OCI-LY7 (cell line): ENCODE measurements at places on chromosomes 3 and 15.

DNA sequence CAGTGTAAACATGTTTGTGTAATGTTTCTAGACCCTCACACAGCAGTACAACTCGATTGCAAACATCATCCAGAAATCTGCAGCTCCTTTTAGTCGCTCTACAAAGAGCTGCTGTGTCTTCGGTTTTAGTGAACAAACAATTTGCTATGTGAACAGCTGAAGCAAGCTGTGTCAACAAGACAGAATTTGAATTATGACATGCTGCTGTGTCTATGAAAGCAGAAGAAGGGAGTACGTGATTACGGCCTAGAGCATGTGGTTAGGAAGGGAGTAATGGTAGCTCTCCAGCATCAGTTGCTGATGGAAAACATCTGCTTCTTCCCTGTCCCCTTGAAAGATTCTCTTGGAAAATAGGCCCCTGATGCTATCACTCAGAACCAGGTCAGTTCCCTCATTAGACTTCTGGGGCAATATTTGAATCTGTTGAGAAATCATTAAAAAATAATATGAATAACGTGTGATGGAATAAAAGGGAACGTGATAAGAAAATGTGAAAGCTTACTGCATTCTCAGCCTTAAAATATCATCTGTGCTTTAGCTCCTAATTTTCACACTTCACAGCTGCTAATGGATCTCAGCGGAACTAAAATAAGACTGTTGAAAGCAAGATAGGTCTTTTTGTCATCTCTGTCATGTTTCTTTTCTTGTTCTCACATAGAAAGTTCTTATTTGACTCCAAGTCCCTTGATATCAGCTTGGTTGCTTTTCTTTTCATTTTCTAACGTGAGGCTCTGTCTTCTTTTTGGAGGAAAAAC is 891.5 kb downstream of the ROBO2 start:
- no peak for DNase-seq

DNA sequence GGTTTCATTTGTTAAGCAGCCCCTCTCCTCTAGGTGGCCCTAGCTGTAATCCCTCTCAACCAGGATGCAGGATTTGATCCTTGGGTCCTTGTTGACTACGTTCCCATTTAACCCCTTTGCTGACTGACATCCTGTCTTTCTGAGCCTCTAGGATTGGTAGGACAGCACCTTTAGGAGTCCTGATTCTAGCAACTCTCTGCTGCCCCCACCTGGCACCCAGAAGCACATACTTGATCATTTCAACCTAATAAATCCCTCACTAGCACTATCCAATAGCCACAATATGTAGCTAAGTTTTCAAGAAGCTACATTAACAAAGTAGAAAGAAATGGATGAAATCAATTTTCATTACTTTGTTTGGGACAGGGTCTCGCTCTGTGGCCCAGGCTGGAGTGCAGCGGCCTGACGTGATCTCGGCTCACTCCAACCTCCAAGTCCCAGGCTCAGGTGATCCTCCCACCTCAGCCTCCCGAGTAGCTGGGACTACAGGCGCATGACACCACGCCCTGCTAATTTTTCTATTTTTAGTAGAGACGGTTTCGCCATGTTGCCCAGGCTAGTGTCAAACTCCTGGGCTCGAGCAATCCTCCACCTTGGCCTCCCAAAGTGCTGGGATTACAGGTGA is 28.3 kb downstream of the RSL24D1 start:
- DNase-seq: peak; percentile 64

DNA sequence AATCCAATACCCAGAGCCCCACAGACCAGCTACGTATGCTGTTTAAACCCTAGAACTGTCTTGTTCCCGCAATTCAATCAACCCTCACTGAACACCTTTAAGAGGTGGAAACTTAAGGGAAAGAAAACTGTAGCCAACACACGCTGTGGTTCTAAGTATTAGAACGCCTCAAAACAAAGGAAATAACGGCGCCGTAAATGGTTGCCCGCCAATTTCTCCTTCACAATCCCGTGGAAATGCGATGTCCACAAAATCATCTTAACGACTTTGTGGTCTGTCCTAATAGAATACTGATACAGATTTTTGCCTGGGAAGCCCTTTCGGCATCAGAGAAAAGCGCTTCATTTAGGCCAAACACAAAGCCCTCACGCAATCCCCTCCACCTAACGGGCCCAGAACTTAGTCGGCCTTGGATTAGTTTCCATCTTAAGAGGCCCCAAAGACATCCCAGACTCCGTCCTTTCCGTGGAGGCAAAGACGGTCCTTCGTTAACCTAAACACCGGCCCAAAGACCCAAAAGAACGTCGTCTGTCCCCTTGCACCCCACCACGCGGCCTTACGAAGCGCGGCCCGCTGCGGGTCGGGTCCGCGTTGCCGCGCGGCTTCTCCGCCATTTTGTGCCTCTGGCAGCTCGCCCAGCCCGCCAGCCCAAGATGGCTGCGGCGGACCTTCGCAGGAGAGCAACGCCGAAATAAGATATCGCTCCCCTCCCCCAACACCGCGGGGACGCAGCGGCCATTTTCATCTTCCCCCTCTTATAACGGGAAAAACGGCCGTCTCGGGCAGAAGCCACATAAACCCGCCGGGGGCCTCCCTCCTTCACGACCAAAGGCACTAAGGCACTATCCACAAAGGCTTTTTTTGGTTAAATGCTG is 763 bp downstream of the TRA2B start:
- DNase-seq: peak; percentile 92

- no peak for DNase-seq
Observed at GRCh38 chr3:23406601-23407000, 203.5 kb downstream of the UBE2E2 start.

DNA sequence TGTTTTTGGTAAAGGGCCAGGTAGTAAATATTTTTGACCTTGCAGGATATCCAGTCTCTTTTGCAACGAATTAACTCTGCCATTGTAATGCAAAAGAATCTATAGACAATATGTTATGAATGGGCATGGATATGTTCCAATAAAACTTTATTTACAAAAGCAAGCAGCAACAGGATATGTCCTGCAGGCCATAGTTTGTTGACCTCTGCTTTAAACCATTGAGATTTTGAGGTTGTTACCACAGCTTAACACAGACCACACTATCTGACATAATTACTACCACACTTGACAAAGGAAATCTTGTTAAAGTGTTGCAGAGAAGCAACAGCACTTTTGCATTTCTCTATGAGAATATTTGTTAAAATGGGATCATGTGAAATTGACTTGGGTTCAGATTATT is 349.3 kb downstream of the ERC2 start:
- DNase-seq: no peak

DNA sequence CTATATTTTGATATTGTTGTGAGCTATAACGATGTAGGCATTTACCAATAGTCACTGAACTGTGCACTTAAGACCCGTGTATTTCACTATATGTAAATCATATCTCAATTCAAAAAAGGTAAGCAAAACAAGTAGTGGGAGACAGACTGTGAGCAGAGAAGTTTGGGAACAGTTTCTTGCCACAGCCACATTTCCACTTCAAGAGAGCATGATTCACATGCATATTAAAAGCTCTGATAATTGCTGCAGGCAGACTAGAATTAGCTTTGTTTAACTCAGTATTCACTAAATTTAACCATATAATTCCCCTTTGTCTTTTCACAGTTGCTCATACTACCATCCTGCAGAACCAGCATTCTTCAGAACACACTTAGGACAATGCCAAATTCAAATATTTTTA is 168.4 kb upstream of the ZNF385D start:
- no peak for DNase-seq

GRCh38 chr15:39558421-39558820 is 22.5 kb upstream of the THBS1 start:
- DNase-seq: no peak

GRCh38 chr15:73704869-73705645 is 20.9 kb downstream of the CD276 start:
- peak; percentile 67 for DNase-seq

- no peak for DNase-seq
Observed at GRCh38 chr15:85810075-85810474, 15.3 kb upstream of the KLHL25 start.

- no peak for DNase-seq
Observed at GRCh38 chr3:168248383-168249204, 152.9 kb upstream of the GOLIM4 start.

- DNase-seq: no peak
Observed at GRCh38 chr3:11611341-11611799, 32.3 kb downstream of the VGLL4 start.

DNA sequence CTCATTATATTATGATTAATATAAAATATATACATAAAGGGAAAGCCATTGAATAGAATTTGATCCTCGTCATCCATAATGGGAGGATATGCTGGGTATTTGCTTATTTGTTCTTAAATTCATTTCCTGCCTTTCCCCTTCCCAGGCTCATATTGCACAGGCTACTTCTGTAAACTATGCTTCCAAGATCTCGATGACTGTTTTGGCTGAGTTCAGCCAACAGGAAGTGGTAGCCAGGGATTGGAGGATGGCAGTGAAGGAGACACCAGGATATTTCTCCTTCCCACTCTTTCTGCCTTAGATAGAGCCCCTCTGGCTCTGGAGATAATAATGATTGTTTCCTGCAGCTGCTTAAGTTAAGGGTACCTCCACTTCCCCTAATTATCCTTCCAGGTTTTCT is 44.3 kb upstream of the DYNC1LI1 start:
- no peak for DNase-seq

DNA sequence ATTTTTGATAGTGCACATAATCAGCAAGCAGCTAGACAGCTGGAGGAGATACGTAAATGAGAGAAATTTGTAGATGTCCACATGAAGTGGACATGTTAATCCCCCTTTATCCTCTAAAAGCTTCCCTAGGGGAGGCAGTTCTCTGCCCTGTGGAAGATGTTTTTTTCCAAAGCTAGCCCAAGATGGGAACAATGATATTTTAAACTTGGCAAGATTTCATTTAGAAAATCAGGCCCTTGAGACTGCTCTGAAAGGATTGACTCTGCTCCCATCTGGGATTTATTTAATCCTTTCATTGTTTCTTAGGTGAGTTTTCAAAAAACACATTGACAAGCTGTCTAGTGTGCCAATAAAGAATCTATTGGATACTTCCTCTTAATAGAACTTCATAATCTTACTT is 92.0 kb downstream of the SYNPR start:
- no peak for DNase-seq

DNA sequence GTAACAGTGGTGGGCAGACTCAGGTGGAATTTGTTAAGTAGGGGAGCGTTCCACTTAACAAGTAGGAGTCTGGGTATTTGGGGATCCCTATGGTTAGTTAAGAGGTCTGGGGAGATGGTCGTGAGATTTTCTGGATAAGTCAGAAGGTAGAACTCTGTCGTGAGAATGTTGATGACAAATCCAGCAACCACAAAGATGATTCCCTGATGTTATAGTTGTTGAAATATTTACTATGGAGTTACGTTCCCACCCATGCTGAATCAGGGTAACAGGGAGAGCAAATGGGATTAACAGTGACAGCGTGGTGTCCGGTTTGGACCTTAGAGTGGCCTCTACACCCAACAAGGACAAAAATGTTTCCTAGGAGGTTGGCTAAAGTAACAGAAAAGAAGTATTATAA is 110.8 kb downstream of the MFSD1 start:
- no peak for DNase-seq

- no peak for DNase-seq
Observed at GRCh38 chr15:34892963-34893591, 76.5 kb downstream of the AQR start.

GRCh38 chr3:117486719-117487716 is 777.4 kb downstream of the TUSC7 start:
- DNase-seq: no peak

DNA sequence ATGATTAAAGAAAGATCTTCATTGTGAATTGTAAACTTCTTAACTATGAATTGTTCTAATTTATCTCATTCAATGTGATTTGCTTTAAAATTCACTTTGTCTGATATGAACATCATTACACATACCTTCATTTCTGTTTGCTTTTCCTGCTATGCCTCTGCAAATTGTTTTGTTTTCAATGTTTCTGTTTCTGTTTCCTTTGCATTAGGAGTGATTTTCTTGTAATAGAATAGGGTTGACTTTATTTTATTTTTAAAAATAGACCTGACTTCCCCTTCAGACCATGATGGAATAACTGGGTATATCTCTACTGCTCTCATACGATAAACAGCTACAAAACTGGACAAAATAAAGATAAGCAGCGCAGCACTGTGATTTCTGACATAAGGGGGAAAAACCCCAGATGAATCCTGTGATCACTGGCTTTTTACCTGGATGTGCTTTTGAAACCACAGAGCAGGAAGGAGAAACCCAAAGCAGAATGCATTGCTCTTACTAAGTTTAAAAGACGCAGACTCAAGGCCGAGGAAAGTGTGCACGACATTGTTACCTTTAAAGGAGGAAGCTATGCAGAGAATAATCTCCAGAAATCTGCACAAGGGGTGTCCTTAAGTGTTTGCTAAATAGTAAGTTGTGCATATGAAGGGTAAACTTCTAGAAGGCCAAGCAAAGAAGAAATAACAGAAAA is 420.2 kb downstream of the TBC1D5 start:
- DNase-seq: no peak

DNA sequence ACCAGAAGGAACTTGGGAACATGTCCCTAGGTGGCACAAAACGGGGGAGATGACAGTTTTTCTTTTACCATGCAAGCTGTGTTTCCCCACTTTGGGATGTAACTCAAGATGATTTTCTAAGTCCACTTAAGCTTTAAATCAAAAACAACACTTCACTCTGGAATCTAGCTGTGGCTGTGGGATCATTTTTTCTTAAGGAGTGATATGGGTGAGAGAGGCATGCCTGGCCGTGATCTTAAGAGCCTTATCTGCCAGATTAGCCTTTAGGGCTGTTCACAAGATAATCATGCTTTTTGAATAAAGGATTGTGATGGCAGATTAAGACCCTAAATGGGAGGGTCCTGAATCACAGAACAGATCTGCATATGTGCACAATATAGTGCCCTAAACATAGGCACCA is 384.8 kb upstream of the SEMA6D start:
- no peak for DNase-seq

DNA sequence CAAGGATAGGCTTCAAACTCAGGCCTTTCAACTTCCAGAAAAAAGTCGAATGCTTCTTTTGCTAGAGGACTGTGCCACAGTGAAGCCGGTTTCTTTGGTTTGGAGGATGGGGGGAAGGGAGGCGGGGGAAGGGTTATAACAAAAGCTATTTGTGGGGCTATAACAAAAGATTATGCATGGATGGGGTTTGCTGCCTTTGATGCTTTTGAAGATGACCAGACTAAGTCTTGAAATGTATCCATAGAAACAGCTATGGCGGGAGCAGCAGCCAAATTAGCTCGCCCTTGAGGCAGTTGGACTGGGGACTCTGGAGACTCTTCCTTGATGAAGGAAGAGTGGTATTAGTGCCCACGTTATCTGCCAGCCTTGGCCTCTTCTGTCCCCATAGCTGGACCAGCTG is 47.5 kb downstream of the SRGAP3 start:
- no peak for DNase-seq

GRCh38 chr15:68699881-68700454 is 120.7 kb downstream of the ANP32A start:
- no peak for DNase-seq

GRCh38 chr3:43289841-43290470 is 3.6 kb downstream of the SNRK start:
- DNase-seq: no peak

- DNase-seq: no peak
Observed at GRCh38 chr3:48468329-48468731, 21.8 kb downstream of the ATRIP start.

GRCh38 chr3:87035339-87035738 is 44.4 kb upstream of the VGLL3 start:
- DNase-seq: no peak

- DNase-seq: no peak
Observed at GRCh38 chr3:191331388-191331787, 1.1 kb upstream of the UTS2B start.
